Psoas muscle (tissue), 8 donors: ENCODE measurements at places on chromosomes 3 and 15. TPM values are rescaled to one million over a fixed set of nuclear protein-coding genes. Genes with fewer than 3 reads are reported as not detected.

The KBTBD13 gene
- 0.12 TPM for polyA plus RNA-seq

The SERINC4 gene
- 0.57 TPM for polyA plus RNA-seq

DNA sequence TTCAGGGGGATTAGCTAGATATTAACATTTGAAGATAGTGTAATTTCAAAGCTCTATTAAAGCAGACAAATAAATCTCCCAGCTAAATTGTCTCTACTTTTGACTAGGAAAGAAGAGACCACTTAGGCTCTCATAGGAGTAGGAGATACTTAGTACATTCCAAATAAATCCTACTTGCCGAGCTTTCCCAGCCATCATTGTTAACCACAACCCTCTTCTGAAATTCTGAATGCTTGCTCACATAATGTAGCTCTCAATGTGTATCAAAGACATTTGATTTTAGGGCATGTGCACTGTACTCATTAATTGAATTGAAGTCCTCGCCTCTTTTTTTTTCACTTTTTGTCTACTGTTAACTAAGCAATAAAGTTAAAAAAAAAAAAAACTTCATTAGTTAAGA, 598.2 kb upstream of the ADAMTS9 start:
- no peak for DNase-seq

DNA sequence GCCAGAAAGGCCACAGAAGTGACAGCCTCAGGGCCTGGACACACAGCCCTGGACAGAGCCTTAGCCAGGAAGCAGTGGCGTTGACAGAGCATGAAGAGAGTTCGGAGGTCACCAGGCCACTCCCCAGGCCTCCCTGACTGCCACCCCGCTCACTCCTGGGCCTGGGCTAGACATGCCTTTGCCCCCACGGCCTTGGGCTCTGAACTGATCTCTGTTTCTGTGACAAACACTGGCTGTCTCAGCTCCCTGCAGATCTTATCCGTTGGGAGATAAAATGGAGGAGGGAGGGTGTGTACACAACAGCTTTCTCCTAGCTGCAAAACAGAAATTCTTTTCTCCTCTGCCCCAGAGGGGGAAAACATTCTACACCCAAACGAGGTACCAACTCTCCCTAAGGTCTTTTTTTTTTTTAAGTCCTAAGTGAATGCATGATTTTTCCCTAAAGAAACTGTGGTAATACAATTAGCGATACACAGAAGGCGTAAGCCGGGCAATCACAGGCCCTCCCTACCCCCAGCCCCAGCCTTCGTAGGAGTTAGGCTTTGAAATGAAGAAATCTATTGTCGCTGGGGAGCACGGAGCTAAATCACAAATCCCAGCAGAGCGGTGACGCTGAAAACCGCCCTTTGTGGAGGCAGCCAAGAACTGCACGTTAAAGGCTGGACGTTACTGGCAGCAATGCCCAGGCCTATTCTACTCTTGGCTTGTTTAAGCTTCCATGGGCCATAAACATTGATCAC, 45.0 kb downstream of the SRGAP3 start:
- DNase-seq = no peak

The DPPA4 gene
- not detected for polyA plus RNA-seq

The AGTR1 gene
- 11.4 TPM for polyA plus RNA-seq

The LRTM1 gene
- polyA plus RNA-seq = not detected

The CD80 gene
- polyA plus RNA-seq = not detected

The ALDH1A2 gene
- 0.74 TPM for polyA plus RNA-seq

GRCh38 chr3:33433843-33434242, 6.4 kb downstream of the UBP1 start:
- no peak for DNase-seq

The TGM5 gene
- polyA plus RNA-seq = 0.03 TPM

- no peak for DNase-seq
Measured at GRCh38 chr15:35740761-35741160, 194.8 kb upstream of the DPH6 start.

The CCDC54 gene
- polyA plus RNA-seq = not detected

The IL12A gene
- 0.09 TPM for polyA plus RNA-seq

- no peak for DNase-seq
Measured at GRCh38 chr3:155426524-155427230, 133.2 kb upstream of the STRIT1 start.

DNA sequence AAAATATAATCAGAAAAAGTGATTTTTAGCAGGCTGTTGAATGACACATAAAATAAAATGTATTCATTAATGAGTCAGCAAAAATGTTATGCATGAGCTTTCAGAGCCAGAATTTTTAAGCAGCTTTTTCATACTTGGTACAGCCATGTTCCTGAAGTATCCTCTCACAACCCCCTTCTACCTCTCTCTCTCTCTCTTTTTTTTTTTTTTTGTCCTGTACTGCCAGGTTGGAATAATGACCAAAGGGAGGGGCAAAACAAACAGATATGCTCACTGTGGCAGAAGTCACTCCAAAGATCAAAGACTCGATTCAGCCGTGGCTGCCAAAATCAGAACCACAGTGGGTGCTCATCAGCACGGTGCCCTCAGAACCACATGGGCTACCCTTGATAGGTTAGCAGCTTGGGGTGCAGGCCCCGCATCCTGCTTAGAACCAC, 383.0 kb downstream of the ZBTB20 start:
- DNase-seq = no peak

The IQCF5 gene
- not detected for polyA plus RNA-seq
